Fibroblast of mammary gland (primary cell): ENCODE measurements at places on chromosomes 16 and 17.
A peak's percentile ranks its signal among the peaks of the same experiment; 100 is the strongest.

DNA sequence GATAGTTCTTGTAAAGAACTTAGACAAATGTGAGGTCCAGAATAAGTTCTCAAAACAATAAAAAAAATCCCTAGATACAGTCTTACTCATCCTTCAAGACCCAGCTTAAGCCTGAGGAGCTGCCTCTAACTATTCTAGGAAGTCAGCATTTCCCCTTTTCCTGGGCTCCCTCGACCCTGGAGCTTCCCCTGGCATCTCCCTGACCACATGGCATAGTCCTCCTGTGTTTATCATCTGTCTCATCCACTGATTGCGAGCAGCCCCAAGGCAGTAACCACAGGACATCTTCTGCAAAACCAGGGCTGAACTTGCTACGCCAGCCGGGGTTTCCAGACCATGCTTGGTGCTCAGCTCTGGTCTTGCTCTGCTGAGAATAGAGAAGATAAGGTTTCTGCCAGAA is 36.7 kb upstream of the NLRP1 start:
- DNase-seq, result no peak

DNA sequence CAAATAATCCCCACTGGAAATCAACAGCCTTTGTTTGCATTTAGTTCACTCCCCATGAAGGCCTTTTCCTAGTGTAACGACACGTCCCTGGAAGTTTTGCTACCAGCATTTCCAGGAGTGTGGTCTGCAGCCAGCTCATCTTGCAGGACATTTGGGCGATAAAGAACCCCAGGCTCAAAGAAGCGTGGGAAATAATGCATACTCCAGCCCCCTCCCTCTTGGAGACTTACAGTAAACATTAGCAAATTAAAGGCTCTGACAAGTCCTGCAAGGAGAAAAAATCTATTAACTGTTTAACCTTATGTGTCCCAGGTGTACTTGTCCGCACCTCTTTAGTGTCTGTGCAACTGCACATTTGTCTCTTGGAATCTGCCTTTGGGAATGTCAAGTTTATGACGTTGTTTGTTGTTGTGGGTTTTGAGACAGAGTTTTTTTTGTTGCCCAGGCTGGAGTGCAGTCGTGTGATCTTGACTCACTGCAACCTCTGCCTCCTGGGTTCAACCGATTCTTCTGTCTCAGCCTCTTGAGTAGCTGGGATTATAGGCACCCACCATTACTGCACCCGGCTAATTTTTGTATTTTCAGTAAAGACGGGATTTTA is 131.1 kb downstream of the ABCC1 start:
- no peak for DNase-seq

DNA sequence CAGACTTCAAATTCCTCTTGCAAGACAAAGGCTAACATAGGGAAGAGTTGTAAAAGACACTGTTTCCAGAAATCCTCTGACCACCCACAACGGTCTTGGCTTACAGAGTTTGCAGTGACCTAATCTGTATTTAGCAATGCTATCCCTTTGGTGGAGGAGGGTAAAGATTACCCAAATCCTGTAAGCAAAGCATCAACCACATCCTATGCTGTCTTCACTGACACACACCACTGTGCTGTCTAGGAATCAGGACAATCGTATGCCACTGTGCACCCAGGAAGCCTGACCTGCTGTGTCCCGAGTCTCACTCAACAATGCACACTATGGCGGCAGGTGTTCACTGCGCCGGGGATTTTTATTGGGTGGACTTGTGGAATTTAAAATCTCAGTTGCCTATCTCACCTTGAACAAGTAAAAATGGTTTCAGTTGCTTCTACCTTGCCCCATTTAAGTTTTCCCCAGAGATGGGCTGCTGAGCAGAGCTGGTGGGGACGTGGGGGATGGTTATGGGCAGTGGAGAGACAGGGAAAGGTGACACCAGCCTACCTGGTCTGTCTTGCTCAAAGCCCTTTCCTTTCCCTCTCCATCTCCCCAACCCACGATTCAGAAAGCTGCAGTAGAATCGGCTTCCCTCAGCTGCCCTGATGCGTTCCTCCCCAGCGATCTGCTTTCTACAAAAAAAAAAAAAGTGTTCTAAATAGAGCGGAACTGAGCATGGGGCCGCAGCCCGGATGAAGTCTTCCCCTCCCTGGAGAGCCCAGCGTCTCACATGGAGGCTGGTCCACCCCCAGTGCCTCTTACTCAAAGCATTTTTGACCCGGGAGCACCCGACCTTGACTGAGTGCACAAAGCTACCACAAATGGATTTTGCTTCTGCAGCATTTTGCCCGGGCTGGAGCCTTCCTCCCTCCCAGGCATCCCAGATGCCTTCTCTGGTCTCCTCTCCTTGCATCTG is 271.5 kb downstream of the SOX9 start:
- DNase-seq, result peak; percentile 96

DNA sequence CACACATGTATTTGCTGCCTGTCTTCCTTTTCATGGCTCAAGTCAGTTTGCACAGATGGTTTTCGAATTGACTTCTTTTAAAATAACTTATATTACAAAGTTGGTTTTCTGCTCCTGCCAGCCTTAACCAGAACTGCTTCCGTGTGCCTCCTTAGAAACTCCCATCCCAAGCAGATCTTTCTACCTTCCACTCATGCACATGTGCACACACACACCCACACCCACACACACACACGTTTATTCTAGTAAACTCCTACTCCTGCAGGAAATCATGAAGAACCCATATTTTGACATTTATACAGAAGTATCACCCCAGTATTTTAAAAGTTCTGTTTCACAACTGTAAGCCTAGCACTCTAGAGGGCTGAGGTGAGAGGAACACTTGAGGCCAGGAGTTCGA is 329.5 kb upstream of the SOX9 start:
- DNase-seq, result no peak

- no peak for DNase-seq
Observed at GRCh38 chr16:85579923-85580580, 33.1 kb upstream of the GSE1 start.

DNA sequence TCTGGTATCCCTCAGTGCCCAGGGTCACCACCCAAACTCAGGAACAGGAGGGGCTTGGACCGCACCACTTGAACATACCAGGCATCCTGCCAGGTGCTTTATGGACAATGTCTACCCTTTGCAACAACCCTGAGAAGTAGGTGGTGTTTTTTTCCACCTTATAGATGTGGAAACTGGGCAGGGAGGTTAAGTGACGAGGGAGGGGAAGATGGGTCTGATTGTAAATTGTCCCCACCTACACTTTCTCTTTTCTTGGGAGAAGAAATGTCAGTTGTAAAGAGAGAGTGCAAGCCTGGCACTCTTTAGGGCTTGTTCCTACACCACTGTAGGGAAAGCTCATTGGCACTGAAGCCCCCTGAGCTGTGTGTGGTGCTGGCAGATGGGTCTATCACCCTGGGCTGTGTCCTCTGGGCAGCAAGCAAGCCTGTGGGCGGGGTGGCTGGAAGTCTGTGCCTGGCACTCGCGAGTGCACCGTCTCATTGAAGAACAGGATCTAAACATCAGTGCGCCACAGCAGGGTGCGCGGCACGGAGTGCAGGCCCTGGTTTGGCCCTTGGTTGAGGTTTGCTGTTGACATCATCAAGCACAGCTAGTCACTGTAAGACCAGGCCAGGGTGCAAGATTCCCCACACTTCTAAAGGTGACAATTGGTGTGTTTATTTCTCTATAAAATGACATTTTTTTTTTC is 15.1 kb downstream of the NOD2 start:
- DNase-seq, result no peak

- DNase-seq, result no peak
Observed at GRCh38 chr17:158379-158778, 21.0 kb downstream of the SCGB1C2 start.

DNA sequence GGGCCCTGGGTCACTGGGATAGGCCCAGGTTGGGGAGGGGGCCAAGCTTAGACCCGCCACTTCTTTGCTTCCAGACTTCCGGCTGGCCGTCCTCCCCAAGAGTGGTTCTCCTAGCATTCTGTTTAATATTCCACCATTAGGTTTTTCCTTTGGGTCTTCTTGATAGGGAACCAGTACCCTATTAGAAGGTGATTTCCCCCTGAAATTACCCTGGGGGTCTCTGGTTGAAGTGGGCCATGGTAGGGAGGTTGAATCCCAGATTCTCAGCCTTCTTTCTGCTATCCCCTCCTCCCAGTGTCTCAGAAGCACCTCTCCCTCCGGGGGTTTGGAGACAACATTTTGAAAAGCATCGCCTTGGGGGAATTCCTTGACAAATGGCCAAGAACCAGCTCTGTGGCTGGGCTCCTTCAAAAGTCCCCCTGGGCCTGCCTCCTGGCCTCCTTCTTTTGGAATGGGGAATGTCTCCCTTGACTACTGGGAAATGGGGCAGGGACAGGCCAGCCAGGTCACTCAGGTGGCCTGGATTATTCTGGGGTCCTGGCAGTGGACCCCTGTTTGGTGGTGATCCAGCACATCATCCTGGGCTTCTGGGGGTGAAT is 5.7 kb downstream of the LASP1 start:
- DNase-seq, result no peak

DNA sequence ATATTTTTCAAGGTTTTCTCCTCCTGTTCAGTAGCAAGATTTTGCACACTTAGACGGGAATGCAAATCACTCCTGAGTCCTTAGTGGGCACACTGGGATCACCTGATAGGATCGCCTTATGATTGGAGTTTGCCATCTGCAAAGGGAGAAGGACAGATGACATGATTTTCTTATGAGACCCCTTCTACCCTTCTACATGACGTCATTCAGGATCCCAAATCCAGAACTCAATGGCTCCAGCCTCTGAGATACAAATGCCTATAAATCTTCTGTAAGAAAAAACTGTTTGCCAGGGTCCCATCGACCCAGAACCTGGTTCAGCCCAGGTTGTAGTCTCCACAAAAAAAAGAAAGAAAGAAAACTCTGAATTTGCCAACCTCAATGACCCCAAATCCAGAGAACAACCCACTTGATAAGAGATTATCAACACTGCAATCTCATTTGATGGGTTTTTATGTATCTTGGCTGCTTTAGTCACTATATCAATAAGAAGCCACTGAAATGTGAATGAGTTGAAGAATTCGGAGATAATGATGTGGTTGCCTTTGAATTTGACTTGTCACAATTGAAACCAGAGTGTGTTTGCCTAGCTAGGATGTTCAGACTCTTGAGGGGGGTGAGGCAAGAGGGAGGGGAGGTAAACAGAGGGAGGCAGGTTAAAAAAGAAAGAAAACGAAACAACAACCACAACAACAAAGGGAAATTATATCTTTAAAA is 6.7 kb downstream of the ZNF423 start:
- no peak for DNase-seq

- no peak for DNase-seq
Observed at GRCh38 chr16:57708168-57708567, 13.6 kb downstream of the DRC7 start.

- DNase-seq, result no peak
Observed at GRCh38 chr16:7227229-7227721, 105.4 kb upstream of the RBFOX1 start.

DNA sequence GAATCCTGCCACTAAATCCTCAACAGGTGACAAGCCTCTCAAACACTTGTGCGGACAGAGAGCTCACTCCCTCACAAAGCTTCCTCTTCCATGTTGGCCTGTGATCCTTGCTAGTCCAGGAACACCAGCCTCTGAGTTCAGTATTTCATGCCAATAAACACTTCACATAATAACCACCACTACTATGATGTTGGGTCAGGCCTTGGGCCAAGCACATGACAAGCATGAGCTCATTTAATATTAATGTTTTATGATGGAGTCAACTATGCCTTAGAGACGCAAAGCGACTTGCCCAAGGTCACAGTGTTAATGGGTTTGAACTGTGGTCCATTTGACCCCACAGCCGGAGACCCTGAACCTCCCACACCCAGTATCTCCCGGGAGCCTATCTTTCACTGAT is 129.1 kb downstream of the GAS7 start:
- peak; percentile 54 for DNase-seq

DNA sequence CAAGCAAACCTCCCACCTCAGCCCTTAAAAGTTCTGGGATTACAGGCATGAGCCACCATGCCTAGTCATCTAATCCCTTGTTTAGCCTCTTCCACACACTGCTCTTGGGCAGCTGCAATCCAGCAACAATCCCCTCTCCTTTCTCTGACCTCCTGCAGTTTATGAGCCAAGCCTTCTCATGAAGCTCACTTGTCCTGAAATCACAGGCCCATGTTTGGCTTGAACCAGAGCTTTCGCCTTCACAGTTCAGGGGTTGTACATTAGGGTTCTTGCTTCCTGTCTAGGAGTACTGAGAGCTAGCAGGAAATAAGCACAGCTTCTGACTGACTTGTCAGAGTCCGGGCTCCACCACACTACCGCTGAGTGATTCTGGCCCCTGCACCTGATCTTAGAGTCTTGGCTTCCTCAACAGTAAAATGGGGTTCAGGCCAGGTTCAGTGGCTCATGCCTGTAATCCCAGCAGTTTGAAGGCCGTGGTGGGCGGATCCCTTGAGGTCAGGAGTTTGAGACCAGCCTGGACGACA is 16.3 kb downstream of the ERAL1 start:
- DNase-seq, result no peak

DNA sequence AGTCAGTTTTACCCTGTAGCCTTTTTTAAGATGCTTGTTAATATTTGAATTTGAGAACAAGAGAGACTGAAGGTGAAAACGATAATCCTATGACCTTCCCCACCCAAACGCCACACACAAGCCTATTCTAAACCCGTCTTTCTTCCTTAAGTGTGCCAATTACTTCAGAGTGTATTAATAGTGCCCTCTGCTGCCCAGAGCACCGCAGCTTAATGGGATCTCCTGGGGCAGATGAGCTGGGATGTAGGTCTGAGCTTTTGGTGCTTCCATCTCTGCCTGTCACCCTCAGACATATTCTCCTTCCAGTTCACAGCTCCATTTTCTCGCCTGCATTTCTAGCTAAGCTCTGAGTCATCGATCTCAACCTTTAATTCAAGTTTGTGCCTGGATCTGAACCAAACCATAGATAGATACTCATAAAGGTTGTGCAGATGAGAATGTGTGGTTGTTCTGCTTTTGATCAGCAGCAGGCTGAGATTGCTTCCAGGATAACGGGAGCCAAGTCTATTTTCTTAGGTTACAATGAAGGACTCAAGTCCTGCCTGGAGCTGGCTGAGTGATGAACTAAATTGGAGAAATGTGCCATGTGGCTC is 46.4 kb upstream of the CDH13 start:
- DNase-seq, result peak; percentile 18

DNA sequence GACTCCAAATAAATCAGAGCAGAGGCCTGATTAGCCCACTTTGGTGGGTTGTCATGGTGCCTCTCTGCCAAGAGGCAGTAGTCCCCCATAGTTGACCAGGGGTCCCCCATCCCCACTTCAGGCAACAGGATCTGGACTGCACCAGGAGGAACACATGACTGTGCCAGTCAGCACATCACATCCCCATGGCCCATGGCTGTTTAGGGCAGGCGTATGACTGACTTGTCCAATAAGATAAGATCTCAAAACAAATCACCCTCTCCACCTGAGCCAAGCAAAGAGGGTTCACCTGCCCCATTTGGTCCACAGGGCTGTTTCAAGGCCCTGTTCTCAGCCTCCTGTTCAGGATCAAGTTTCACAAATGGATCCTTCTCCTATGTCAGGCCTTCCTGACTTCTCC is 93.3 kb downstream of the C16orf78 start:
- no peak for DNase-seq
